ENCODE measurements at places on chromosomes 2 and 18. TPM values are rescaled to one million over a fixed set of nuclear protein-coding genes. Genes with fewer than 3 reads are reported as not detected.

DNA sequence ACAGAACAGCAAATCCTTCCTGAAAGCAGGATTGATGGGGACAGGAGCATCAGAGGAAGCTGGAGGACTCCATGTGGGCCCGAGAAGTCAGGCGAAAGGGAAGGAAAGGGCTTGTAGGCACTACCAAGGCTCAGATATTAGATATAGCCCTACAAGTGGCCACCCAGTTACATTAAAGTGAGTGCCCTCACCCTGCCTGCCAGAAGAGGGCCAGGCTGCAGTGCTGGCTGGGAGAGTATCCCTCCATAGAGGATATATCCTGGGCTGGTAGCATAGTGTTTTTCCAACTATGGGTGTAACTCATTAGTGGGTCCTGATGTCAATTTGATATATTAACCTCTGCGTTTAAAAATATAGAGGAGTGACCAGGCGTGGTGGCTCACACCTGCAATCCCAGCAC lies 285.2 kb downstream of the MYCN start:
- no peak for DNase-seq
- H3K27me3 ChIP-seq, result peaks cover 58% of the 10 kb centered on the region
- no peak overlapping the region for H3K4me3 ChIP-seq
- no peaks in the 10 kb centered on the region for H3K36me3 ChIP-seq
- H3K4me1 ChIP-seq, result no peaks in the 10 kb centered on the region

DNA sequence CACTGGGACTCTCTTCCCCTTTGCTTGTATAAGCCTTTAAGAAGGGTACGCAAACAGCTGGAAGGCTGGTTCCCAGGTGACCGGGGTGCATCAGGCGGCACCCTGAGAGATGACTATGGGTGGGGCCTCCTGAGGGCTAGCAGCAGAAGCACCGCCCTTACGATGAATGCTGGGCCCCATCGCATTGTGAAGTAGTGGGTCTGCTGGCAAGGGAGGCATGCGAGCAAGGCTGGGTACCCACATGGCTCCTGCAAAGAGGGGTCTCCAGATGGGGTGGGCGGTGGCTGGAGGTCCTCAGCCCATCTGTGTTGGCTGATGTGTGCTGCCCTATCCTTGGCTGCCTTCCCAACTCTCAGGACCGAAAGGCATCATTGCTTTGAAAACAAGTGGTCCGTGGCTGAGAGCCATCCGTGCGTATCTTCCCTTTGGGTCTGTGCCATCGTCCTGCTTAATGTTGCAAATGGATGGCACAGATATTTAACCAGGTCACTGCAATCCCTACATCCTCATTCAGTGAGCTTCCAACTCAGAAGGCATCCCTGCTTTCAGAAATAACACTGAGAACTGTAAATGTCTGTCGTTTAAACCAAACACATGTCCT lies 83.5 kb upstream of the GPC1 start:
- H3K36me3 ChIP-seq, result no peaks in the 10 kb centered on the region
- H3K4me1 ChIP-seq, result no peaks in the 10 kb centered on the region
- H3K4me3 ChIP-seq, result no peak overlapping the region
- DNase-seq, result no peak

DNA sequence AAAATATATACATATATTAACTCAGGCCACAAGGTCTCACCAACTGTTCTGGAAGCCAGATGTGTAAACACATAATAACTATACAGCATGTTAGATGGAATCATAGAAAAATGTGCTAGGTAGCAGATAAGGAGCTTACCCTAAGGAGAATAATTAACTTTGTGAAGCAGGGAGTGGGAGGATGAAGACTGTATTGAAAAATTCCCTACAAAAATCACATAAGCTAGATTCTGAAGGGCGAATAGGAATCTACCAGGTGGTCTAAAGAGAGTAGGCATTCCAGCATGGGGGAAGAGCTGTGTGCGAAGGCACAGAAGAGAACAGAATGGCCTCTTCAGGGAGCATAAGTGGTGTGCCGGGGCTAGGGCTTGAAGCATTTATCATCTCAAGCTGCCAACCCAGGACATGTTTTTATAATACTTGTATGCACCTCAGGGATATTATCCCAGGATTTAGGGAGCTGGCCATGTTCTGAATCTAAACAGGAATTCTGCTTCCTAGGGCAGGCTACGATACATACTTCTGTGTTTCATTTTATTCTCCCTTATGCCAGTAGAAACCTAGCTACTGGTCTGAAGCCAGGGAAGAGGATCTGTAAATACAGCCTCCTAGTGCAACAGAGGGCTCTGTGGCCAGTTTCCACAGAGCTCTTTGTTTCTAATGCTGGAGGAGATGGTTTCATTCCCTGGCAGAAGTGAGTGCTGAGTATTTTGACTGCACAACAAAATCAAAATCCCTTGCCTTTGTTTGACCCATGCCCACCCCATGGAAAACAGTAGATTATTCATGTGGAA lies 56.7 kb downstream of the NEMP2 start:
- H3K36me3 ChIP-seq, result no peaks in the 10 kb centered on the region
- no peak for DNase-seq
- H3K4me3 ChIP-seq, result no peak overlapping the region
- H3K27me3 ChIP-seq, result no peaks in the 10 kb centered on the region
- no peaks in the 10 kb centered on the region for H3K4me1 ChIP-seq

- H3K27ac ChIP-seq, result no peak overlapping the region
- H3K36me3 ChIP-seq, result no peaks in the 10 kb centered on the region
- no peak overlapping the region for H3K4me3 ChIP-seq
- H3K4me1 ChIP-seq, result peaks cover 4% of the 10 kb centered on the region
These were observed 8.2 kb downstream of the SERPINB7 start for GRCh38 chr18:63783394-63783793.

- H3K36me3 ChIP-seq, result 0 out of 2 replicates have a peak, but pooled peaks cover 5% of the 10 kb centered on the region
- no peak overlapping the region for H3K4me3 ChIP-seq
- no peak overlapping the region for H3K27ac ChIP-seq
- H3K4me1 ChIP-seq, result no peaks in the 10 kb centered on the region
- no peaks in the 10 kb centered on the region for H3K27me3 ChIP-seq
These were observed 44.3 kb downstream of the MOB4 start for GRCh38 chr2:197560146-197560665.

- H3K27ac ChIP-seq, result peak within 1 kb of the TSS; percentile 20
- DNase-seq, result peak; percentile 53
- peak within 1 kb of the TSS; percentile 81 for H3K4me3 ChIP-seq
- no peaks in the 10 kb centered on the region for H3K27me3 ChIP-seq
These were observed at the start of gene RNPEPL1 for GRCh38 chr2:240567872-240568677. RNPEPL1 (plus strand) TSS chr2:240568484; CDS start chr2:240568587, 103 bp downstream.

DNA sequence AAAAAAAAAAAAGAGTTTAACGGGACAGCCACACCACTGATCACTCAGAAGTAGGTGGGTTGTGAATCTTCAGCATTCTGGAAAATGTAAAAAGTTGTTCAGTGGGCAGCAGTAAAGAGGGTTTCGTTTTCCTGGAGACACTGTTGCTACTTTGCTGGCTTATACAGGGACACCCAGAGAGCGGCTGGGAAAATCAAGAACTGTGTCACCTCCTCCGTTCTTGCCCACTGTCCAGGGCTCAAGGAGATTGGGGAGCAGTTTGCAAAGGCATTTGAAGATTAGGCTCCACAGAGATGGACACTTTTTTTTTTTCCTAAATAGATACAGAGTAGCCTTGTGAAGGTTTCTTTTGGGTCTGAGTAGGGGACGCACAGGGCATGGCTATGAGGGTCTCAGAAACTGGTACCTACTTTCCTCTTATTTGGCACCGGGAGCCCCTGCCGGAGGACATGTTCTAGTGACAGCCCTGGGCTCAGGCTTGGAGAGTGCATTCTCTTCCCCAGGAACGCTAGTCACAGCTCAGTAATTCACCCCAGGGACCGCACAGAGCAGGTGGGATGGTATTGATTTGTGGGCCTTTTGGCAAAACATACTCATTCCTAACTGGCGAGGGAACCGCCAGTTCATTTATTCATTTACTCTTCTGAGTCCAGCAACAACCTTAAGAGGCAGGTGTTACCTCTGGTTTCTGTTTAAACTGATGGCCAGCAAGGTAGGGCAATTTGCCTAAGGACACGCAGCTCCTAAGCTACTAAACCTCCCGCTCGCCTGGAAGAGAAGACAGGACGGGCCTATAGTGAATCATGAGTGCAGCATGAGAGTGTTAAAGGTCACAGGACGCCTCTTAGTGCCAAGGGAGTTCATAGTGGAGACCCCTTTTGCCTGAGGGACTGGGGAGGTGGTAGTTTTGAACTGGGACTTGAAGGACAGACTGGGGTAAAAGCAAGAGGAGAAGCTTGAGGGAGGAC lies 53.1 kb downstream of the HPCAL1 start:
- no peaks in the 10 kb centered on the region for H3K27me3 ChIP-seq
- peaks cover 15% of the 10 kb centered on the region for H3K4me1 ChIP-seq
- DNase-seq, result peak; percentile 74

GRCh38 chr2:33559328-33559727 lies 39.8 kb downstream of the FAM98A start:
- DNase-seq, result no peak
- H3K4me1 ChIP-seq, result no peaks in the 10 kb centered on the region
- H3K36me3 ChIP-seq, result no peaks in the 10 kb centered on the region
- H3K4me3 ChIP-seq, result no peak overlapping the region
- H3K27me3 ChIP-seq, result no peaks in the 10 kb centered on the region

- H3K36me3 ChIP-seq, result no peaks in the 10 kb centered on the region
- H3K4me3 ChIP-seq, result no peak overlapping the region
- no peaks in the 10 kb centered on the region for H3K27me3 ChIP-seq
- no peaks in the 10 kb centered on the region for H3K4me1 ChIP-seq
- no peak for DNase-seq
These were observed 451.3 kb upstream of the TMEFF2 start for GRCh38 chr2:192645811-192646598.

DNA sequence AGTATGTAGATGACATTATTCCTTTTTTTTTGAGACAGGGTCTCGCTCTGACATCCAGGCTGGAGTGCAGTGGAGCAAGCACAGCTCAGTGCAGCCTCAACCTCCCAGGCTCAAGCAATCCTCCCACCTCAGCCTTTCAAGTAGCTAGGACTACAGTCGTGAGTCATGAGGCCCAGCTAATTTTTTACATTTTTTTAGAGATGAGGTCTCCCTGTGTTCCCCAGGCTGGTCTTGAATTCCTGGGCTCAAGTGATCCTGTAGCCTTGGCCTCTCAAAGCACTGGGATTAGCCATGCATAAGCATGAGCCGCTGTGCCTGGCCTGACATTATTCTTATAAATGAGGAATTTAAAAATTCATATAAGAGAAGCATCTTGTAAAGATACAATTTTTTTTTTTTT lies 86.9 kb downstream of the FAM117B start:
- no peak overlapping the region for H3K27ac ChIP-seq
- H3K36me3 ChIP-seq, result no peaks in the 10 kb centered on the region
- no peak overlapping the region for H3K4me3 ChIP-seq
- DNase-seq, result no peak

GRCh38 chr2:23637011-23637778 lies 252.2 kb downstream of the KLHL29 start:
- no peaks in the 10 kb centered on the region for H3K36me3 ChIP-seq
- H3K27ac ChIP-seq, result no peak overlapping the region
- no peak overlapping the region for H3K4me3 ChIP-seq
- H3K27me3 ChIP-seq, result no peaks in the 10 kb centered on the region
- no peaks in the 10 kb centered on the region for H3K4me1 ChIP-seq
- no peak for DNase-seq

DNA sequence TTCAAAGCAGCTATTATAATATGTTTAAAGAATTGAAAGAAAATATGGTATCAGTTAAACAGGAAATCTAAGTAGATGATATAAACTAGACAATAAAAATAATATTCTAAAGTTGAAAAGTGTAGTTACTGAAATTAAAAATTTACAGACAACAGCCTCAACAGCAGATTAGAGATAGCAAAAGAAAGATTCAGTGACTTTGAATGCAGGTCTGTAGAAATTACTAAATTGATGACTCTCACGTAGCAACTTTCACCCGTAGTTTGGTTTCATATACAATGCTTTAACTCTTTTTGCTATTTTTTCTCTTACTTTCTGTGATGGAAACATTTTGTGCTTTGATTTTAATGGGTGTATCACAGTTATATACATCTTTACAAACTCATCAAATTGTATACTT lies 44.8 kb downstream of the SPAST start:
- H3K27ac ChIP-seq, result no peak overlapping the region
- no peak for DNase-seq
- H3K4me1 ChIP-seq, result no peaks in the 10 kb centered on the region
- no peak overlapping the region for H3K4me3 ChIP-seq

Gene ABCG5
- total RNA-seq, result not detected

All from PC-9 (cell line).